Mucosa of gallbladder (tissue), 1 donor: ENCODE measurements at places on chromosomes 16 and 17. TPM values are rescaled to one million over a fixed set of nuclear protein-coding genes. Genes with fewer than 3 reads are reported as not detected.

The UNC13D gene
- total RNA-seq: 26.4 TPM

The POLDIP2 gene
- 88.8 TPM for total RNA-seq

The KRT17 gene
- total RNA-seq: not detected

The ECI1 gene
- 69.9 TPM for total RNA-seq

The CDH15 gene
- 0.20 TPM for total RNA-seq

The EFCAB5 gene
- total RNA-seq: not detected
